ENCODE measurements at places on chromosomes 2 and 18.

GRCh38 chr2:99389946-99390345 is 52.8 kb downstream of the EIF5B start:
- DNase-seq: no peak

- no peak for DNase-seq
Observed at GRCh38 chr18:68817584-68817983, 19.7 kb downstream of the CCDC102B start.

DNA sequence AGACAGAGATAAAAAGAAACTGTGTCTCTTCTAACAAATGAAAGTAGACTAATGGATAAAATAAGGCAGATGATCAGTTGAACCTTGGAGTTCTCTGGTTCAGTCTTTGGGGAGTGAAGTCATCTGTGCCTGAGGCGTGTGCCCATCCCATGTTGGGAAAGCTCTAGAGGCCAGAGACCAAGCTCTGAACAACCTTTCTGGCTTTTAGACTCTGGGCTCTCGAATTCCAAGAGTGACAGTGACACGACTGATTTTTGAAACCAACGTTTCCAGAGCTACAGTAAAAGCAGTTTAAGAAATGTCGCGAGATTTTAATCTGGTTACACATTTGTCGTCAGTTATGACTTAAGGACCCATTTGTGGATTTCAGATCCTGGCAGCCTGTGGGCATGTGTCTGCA is 83.7 kb upstream of the APCDD1 start:
- no peak for DNase-seq

GRCh38 chr18:71327850-71328249 is 1039.0 kb downstream of the SOCS6 start:
- DNase-seq: no peak

Data from NCI-H187 (cell line).